HuH-7.5 (cell line): ENCODE measurements at places on chromosomes 13 and 19.

DNA sequence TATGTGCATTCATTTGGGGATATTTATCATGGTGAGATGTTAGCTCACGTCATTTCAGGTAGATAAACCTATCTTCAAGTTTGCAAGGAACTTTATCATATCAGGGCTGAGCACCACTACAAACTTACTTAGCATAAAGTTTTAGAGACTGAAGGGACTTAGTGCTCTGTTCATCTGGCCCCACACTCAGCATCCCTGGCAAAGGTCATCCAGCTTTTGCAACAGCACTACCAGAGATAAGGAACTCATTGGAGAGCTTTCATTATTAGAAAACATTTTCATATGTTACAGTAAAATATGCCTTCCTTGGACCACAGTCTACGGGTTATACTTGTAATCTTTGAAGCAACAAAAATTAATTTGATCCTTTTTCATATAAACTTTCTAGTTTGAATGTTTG is 263.4 kb downstream of the POU4F1 start:
- no peak for DNase-seq

- DNase-seq = no peak
These were observed 379.0 kb downstream of the EFNB2 start for GRCh38 chr13:106156468-106156867.

DNA sequence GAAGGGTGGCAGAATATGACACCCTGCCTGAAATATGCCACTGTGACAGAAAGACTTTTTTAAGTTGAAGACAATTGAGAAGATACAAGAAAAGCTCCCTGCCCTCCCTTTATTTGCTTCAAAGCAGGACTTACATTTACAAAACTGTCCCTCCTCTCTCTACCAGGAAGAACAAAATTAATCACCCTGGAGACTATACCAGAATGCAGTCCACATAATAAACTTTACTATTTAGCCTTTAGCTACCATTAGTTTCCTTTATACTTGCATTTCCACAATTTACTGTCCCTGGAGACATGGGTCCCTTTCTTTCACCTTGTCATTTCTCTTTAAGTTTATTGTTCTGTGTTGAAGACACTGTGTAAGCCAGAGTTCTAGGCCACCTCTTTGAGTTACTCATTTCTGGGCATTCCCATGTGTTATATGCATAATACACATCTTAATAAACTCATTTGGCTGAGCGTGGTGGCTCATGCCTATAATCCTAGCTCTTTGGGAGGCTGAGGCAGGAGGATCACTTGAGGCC is 238.8 kb downstream of the RFC3 start:
- DNase-seq = no peak

GRCh38 chr13:25200783-25201182 is 28.7 kb upstream of the AMER2 start:
- no peak for DNase-seq

GRCh38 chr19:20444202-20444885 is 121.2 kb downstream of the ZNF737 start:
- DNase-seq = no peak

DNA sequence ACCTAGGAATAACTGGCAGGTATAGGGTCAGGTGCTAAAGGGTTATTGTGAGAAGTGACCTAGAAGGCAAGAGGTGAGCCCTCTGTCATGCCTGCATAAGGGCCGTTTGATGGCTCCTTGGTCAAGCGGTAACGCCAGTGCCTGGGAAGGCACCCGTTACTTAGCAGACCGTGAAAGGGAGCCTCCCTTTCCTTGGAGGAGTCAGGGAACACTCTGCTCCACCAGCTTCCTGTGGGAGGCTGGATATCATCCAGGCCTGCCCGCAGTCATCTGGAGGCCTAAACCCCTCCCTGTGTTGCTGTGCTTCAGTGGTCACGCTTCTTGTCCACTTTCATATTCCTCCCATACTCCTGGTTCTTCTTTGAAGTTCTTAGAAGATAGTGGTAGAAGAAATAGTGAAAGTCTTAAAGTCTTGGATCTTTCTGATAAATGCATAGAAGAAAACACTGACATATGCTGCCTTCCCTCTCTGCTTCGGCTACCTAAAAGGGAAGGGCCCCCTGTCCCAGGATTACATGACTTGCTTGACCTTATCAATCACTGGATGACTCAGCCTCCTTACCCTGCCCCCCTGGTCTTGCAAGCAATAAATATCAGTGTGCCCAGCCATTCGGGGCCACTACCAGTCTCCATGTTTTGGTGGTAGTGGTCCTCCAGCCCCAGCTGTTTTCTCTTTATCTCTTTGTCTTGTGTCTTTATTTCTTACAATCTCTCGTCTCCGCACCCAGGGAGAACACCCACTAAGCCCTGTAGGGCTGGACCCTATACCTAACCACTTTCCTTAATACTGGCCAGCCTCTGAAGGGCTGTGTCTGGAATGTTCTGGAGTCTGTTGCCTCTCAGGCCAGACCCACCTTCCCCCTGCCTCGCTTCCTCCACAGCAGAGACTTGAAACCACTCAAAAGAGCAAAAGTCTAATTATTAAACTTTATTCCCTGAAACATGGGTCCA is 16.1 kb upstream of the ABCC4 start:
- DNase-seq = no peak

DNA sequence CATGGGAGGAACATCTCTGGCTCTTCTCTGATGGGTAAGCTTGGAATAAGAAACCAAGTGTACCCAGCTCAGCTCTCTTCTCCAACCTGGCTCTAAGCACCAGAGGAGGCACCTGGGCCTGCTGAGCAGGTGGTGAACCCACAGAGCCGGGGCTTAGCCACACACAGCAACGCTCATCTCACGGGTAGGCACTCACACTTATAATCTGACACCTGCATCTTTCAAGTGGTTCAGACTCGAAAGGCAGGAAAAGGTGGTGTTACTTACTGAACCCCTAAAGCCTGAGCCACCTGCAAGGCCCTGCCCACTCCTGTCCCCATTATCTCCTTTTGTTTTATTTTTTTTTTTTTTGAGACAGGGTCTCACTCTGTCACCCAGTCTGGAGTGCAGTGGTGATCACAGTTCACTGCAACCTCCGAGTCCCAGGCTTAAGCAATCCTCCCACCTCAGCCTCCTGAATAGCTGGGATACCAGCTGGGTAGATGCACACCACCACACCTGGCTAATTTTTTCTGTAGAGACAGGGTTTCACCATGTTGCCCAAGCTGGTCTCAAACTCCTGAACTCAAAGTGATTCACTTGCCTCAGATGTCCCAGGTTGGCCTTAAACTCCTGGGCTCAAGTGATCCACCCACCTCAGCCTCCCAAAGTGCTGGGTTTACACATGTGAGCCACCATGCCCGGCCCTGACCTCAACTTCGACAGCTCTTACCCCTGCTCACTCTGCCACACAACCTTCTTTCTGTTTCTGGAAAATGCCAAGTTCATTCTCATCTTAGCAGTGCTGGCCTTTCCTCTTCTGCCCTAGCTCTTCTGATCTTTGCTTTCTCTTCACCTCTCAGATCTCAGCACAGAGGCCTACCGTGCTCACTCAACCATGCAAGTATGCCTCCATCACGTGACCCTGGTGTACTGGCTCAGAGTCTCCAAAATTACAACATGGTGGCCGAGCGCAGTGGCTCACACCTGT is 9.7 kb downstream of the FBXL12 start:
- DNase-seq = no peak

GRCh38 chr19:18776736-18777135 is 14.4 kb downstream of the COMP start:
- no peak for DNase-seq
